Foreskin melanocyte (primary cell): ENCODE measurements at places on chromosomes 13 and 19.

- peak; percentile 30 for DNase-seq
Measured at GRCh38 chr13:77565635-77566034, 30.1 kb downstream of the SCEL start.

- no peak for DNase-seq
Measured at GRCh38 chr13:108911807-108912206, 282.4 kb downstream of the MYO16 start.

- DNase-seq: no peak
Measured at GRCh38 chr19:47032171-47032811, 12.7 kb downstream of the NPAS1 start.

DNA sequence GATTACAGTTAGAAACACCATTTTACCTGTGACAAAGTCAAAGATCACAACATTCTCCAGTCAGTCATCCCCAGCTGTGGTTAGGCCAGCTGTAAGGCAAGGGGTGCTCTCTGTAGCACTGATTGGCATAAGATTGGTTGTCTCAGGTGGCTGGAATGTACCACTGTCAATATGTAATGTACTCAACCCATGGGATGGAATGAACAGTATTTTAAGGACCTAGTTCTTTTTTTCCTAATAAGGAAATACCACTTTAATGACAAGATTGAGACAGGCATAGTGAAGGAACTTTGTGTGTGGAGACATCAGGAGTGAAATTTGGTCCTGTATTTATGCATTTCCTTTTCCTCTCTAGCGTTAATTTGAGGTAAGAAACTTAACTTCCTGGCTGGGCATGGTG, 310.7 kb downstream of the ITGBL1 start:
- DNase-seq: no peak

DNA sequence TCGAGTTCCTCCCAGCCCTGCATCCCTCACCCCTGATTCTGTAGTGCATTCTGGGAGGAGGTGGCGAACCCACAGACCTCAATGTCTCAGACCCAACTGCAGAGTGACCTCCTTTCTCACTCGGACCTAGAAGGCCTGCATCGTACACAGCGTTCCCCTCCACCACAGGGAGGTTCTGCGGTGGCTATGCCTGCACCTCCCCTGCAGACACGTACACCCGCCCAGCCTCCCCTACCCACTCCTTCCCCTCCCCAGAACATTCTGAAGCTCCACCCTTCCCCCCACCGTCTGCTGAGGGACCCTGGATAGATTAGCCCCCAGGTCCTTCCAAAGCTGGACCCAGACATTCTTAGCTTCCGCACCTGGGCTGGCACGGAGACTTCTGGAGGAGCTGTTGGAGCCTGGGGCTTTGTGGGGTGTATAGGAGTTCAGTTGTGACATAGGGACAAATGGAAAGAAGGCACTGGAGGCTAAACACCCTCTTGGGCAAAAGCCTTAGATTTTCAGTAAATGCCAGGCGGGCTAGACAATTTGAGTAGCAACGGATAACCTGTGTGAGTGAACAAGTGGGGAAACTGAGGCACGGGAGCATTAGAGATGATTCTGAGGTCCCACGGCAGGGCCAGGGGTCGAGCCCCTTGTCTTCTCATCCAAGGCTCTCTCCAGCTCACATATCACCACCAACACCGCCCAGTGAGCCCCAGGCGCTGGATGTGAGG, 420 bp upstream of the FSD1 start:
- no peak for DNase-seq

GRCh38 chr19:6667114-6667627, 2.8 kb downstream of the TNFSF14 start:
- DNase-seq: no peak

DNA sequence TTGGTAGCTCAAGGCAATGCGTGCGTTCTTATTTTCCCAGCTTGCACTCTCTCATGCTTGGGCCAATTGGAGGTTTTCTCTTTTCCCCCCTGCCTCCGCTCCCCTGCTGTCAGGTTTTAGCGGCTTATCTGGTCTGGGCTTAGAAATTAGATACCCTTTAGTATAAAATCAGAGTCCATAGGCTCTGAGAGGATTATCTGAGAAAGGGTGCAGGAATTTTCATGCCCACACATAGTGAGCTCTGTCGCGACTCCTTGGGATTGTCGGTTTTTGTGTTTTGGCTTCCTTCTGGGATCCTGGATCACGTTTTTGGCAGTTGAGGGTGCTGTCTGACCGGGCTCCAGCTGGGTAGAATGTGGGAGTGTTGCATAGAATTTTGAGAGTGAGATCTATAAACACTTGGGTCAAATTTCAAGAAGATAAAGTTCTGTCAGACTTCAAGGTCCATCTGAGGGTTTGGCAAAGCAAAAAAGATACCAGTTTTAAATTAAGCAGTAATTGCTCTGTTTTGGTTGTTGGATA, 12.4 kb downstream of the CHAF1A start:
- DNase-seq: no peak

DNA sequence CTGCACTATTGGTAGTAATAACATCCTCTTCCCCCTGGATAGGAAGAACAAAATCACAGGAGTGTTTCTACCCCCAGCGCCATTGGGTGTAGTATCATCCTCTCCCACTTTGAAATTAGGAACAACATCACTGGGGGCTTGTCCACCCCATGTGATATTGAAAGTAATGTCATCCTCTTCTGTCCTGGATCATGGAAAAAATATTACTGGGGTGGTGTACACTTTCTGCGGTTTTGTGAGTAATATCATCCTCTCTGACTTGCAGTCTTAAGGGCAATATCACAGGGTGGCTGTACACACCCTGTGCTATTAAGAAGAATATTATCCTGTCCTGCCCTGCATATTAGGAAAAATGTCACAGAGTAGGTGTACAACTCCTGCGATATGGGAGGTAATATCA, 4.9 kb upstream of the RGCC start:
- DNase-seq: no peak
